T-helper 1 cell (primary cell): ENCODE measurements at places on chromosomes 7 and 10.

DNA sequence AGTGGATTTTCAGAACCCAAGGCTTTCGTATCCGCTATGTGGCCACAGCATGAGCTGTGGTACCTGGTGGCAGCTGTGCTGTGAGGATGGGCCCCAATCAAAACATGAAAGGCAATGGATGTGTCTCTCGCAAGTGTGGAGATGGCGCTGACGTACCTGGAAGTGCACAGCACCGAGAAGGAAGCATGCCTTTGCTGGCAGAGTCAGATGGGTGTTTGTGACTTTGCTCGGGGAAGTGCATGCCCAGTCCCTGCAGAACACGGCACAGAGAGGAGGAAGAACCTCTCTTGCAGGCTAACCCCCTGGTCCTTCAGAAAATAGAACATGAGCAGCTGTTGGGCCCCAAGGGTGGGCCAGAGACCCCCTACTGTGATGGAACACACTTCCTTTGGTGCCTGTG lies 654.1 kb upstream of the ZWINT start:
- no peak for DNase-seq

DNA sequence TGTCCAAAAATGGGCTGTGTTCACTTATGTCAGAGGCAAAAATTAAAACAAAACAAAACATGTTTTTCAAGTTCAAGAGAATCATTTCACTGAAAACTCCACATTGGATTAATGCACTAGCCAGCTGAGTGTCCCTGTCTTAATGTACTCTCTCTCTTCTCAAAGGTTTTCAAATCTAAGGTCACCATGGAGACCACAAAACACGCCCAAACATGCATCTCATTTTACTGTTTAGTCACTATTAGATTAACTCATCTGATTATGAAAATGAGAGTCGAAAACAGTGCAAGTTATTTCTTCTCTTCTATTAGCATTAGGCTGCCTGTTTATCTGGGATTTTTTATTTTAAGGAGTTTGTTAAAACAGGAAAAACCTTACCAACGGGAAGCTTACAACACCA lies 70.8 kb upstream of the ASAH2 start:
- no peak for DNase-seq

GRCh38 chr10:67518043-67518442 lies 178.0 kb downstream of the CTNNA3 start:
- DNase-seq = no peak

GRCh38 chr10:127154831-127155620 lies 41.4 kb downstream of the INSYN2A start:
- DNase-seq = no peak

- no peak for DNase-seq
Observed at GRCh38 chr10:114631666-114632417, 26.2 kb downstream of the ABLIM1 start.

GRCh38 chr7:91343996-91344629 lies 79.9 kb downstream of the FZD1 start:
- no peak for DNase-seq

GRCh38 chr10:92479547-92479946 lies 94.3 kb downstream of the IDE start:
- DNase-seq = no peak

DNA sequence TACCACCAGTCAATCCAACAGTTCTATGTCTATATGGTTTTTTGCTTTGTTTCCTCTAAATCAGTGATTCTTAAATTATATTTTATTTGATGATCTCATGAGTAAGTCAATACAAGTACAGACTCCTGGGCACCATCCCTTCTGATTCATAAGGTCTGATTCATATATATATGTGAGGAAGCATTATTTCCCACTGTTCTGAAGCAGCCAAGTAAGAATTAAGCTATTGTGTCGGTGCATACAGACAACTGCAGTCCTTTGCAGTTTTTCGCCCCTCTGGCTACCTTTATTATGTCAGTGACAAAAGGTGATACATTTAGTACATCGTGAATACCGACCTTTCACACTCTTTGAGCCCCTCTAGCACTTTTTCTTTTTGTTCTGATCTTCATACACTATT lies 1079.6 kb upstream of the C7orf33 start:
- DNase-seq = no peak

DNA sequence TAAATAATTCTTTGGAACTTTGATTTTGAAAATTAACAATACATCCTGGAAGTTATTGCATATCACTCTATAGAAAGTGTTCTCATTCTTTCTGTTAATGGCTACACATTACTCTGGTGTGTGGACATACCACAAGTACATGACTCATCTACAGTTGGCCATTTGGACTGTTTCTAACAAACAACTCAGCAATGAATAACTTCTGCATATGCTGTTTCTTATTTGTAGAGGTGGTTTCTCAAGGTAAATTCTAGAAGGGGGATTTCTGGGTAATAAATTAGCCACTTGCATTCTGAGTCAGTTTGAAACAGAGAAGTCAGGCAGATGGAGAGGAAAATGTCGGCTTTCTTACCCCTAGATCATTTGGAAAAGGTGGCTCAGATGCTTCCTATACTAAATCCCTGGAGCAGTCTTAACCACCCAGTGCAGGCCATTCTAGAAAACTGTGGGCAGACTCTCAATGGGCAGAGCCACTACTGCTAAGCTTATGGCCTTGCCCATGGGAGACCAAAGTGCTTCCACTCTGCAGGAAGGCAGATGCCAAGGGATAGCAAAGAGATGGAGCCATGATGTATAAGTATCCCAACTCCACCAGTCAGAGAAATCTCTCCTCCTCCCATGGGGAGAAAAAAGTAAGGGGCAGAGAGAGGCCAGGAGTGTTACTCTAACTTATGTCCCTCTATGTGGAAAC lies 194.0 kb upstream of the PLPP4 start:
- DNase-seq = no peak

- DNase-seq = no peak
Observed at GRCh38 chr7:147412782-147413556, 1177.6 kb upstream of the C7orf33 start.

DNA sequence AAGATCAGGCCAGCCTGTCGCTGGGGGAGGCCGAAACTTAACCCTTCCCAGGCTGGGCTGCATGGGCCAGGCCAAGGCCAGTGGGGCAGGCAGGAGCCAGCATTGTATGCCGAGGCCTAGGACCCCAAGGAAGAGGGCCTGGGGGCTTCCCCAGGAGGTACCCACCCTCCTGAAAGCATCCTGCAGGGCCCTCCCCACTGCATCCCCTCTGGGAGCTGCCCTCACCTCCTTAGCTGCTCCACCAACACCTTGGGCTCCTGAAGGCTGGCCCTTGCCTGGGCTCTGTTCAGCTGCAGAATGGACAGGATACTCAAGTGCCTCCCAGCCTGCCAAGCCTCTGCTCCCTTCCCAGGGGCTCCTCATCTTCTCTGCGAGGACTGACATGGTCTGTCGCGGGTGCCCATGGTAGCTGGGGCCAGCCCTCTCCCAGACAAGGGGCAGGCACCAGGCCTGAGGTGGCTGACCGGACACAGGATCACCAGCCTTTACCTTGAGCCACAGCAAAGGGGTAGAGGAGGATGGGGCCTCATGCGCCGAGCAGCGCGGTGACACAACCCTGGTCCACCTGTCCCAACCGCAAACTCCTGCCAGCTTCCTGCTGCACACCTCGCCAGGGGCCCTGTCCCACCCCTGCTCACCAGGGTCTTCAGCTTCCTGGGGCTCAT lies 94.2 kb downstream of the MICALL2 start:
- DNase-seq = no peak

- no peak for DNase-seq
Observed at GRCh38 chr10:36096576-36096975, 454.5 kb upstream of the FZD8 start.

DNA sequence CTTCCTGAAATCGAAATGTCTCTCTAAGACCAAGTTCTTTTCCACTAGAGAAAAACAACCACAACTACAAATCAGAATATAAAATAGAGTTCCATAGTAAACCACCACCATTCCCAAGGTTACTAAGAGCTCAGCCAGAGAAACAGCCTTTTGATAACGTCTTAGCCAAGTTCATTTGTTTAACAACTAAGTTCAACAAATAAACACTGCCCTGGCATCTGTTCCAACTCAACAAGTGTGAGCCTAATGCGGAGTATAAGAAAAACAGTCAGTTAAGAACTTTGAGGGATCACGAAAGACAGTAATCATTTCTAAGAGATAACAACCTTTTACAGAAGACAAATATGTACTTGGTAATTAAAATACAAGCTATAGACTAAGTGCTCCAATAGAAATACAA lies 77.3 kb downstream of the CALD1 start:
- DNase-seq = no peak
